ENCODE measurements at places on chromosomes 5 and 9. TPM values are rescaled to one million over a fixed set of nuclear protein-coding genes. Genes with fewer than 3 reads are reported as not detected.

The CETN3 gene
- total RNA-seq, result 20.2 TPM

The MYO10 gene
- total RNA-seq, result 264 TPM

The TXN gene
- total RNA-seq, result 190 TPM

The MEIKIN gene
- not detected for total RNA-seq

The PCDHB13 gene
- 0.89 TPM for total RNA-seq

Data from smooth muscle cell of the umbilical artery (primary cell).